ENCODE measurements at places on chromosomes 6 and 20. TPM values are rescaled to one million over a fixed set of nuclear protein-coding genes. Genes with fewer than 3 reads are reported as not detected.

- DNase-seq: no peak
These were observed 76.4 kb downstream of the SSR1 start for GRCh38 chr6:7236306-7237209.

GRCh38 chr6:18241208-18242038 lies 22.9 kb downstream of the DEK start:
- DNase-seq: no peak

- DNase-seq: no peak
These were observed 56.1 kb downstream of the HDDC2 start for GRCh38 chr6:125245523-125246264.

DNA sequence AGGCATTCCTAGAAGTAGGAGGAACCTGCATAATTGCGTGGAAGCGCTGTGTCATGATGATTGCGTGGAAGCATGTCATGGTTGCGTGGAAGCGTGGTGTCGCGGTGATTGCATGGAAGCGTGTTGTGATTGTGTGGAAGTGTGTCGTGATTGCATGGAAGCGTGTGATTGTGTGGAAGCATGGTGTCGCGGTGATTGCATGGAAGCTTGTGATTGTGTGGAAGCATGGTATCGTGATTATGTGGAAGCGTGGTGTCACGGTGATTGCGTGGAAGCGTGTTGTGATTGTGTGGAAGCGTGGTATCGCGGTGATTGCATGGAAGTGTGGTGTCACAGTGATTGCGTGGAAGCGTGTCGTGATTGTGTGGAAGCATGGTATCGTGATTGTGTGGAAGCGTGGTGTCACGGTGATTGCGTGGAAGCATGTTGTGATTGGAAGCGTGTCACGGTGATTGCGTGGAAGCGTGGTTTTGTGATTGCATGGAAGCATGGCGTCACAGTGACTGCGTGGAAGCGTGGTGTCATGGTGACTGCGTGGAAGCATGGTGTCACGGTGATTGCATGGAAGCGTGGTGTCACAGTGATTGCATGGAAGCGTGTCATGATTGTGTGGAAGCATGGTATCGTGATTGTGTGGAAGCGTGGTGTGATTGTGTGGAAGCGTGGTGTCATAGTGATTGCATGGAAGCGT lies 145.9 kb downstream of the TAF4 start:
- no peak for DNase-seq

The PARD6B gene
- 5.2 TPM for total RNA-seq

GRCh38 chr6:15073344-15073789 lies 172.5 kb upstream of the JARID2 start:
- no peak for DNase-seq

DNA sequence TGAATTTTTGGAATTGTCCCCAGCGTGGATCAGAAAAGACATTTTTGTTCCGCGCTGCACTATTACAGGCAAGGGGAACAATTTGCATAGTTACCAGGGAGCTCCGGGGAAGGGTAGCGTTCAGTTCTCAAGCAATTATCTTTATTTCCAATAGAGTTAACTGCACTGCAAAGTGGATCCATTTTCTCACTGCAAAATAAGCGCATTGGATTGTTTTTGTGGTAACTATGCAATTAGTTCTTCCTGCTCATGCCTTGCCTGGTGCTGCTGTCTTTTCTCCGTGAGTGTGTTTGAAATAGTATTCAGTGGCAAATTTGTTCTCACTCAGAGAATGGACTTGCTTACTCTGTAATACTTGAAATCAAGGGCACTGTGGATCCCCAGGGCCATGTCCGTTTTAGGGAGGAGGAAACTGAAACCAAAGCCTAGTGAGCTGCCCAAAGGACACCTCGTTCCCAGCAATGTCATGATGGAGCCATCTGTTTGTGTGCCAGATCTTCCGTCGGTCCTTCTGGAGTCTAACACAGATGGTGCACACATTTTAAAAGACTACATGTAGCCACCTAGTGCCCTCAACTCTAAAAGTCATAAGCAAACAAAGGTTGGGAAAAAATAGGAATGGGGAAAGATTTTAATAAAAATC lies 7.4 kb upstream of the PCK1 start:
- DNase-seq: no peak

DNA sequence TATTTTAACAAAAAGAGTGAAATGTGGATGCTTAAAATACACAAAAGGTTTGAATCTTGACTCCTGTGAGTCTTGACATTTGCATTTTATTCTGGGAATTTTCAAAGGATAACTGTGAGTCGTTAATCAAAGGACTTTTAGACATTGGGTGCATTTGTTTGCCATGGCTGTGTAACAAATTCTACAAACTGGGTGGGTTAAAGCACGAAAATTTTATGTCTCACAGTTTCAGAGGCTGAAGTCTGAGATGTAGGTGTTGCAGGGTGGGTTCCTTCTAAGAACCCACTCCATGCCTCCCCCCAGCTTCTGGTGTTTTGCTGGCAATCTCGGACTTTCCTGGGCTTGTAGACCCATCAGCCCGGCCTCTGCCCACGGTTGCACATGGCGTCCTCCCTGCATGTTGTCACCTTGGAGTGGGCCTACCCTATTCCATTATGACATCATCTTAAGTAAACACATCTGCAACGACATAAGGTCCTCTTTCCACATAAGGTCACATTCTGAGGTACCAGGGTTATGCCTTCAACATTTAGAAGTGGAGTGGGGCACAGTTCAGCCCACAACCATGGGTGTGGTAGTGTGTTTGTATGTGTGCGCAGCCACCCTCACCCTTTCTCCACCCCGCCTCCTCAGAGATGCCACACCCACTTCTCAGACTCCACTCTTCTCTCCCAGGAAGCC lies 113.1 kb downstream of the FOXA2 start:
- DNase-seq: no peak

The RAD21L1 gene
- not detected for total RNA-seq

DNA sequence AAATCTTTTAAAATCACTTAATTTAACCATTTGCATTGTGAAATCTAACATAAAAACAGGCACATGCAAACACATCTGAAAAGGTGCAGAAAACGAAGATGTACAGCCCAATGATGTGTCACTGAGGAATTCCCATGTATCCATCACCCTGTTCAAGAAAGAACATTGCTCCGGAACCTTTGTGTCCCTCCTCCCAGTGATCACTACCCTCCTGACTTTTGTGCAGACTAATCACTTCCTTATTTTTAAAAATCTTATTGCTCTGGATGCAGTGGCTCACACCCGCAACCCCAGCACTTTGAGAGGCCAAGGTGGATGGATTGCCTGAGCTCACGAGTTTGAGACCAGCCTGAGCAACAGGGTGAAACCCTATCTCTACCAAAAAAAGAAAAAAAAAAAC lies 14.6 kb downstream of the GINS1 start:
- no peak for DNase-seq

The CALHM6 gene
- 1.4 TPM for total RNA-seq

DNA sequence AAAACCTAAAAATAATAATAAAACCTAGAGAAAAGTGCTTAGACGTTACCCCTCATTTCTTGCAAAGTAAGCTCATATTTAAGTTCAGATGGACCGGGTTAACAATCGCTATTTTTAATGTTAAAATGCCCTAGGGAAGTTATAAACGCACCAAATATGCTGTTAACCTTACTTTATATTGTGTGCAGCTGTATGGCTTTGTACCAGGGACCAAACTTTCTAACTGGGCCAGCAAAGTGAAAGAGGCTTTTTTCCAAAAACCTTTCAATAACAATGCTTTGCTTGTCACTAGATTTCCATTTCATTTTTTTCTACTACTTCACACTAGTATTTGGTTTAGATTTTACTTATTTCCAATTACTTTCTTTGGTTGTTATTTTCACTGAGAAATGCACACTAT lies 248.5 kb downstream of the FOXC1 start:
- no peak for DNase-seq

DNA sequence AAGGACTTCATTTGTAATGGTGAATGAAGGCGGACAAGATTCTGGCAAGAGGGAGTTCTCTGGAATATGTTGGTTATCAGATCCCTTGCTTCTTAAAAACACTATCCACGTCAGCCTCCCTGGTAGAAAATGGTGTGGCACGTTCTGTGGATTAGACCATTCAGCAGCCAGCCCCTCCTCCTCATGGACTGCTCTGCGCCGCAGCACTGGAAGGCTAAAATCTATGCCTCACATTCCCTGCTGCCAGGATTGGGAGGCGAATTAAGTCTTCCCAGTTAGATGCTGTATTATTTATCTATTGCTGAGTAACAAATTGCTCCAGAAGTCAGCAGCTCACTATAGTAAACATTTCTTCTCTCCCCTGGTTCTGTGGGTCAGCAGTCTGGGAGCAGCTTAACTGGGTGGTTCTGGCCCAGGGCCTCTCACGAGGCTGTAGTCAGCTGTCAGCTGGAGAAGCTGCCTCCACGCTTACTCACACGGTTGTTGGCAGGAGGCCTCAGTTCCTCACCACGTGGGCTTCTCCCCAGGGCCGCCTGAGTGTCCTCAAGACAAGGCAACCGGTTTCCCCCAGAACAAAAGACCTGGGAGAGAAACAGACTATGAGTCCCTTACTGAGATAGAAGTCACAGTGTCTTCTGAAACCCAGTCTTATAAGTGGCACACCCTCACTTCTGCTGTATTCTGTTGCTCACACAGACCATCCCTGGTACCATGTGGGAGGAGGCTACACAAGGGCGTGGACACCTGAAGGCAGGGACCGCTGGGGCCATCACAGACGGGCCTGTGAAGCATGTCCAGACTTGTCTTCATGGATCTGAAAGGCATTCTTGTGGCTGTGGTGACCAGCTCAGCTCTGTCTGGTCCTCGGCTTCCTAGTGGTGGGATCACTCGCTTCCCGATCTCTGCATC lies 101.0 kb downstream of the NRN1 start:
- no peak for DNase-seq

DNA sequence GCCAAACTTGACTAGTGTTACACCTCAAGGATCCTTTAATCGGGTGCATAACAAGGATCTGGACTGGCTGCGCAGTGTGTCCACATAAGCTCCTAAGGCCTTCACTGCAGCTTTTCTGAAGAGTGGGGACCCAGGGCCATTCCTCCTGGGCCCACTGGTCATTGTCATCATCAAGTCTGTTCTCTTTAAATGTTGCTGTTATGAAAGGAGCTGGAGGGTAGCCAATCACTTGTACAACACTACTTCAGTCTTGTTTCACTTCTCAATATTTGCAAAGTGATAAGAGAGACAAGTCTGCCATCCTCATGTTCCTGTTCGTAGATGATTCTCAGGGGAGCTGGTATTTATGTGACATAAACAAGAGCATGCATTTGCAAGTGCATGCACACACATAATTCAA lies 149.8 kb downstream of the SYNDIG1 start:
- DNase-seq: no peak

The AVP gene
- not detected for total RNA-seq

GRCh38 chr20:60013296-60014139 lies 55.3 kb downstream of the CDH26 start:
- no peak for DNase-seq

- no peak for DNase-seq
These were observed 230.8 kb downstream of the BCAS1 start for GRCh38 chr20:53839423-53840176.

DNA sequence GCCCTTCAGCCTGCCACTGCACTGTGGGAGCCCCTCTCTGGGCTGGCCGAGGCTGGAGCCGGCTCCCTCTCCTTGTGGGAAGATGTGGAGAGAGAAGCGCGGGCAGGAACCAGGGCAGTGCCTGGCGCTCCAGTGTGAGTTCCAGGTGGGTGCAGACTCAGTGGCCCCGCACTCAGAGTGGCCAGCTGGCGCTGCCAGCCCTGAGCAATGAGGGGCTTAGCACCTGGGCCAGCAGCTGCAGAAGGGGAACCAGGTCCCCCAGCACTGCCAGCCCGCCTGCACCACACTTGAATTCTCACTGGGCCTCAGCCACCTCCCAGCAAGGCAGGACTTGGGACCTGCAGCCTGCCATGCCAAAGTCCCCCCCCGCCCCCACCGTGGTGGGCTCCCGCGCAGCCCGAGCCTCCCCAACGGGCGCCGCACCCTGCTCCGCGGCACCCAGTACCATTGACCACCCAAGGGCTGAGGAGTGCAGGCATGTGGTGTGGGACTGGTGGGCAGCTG lies 205.9 kb downstream of the CLVS2 start:
- DNase-seq: no peak

DNA sequence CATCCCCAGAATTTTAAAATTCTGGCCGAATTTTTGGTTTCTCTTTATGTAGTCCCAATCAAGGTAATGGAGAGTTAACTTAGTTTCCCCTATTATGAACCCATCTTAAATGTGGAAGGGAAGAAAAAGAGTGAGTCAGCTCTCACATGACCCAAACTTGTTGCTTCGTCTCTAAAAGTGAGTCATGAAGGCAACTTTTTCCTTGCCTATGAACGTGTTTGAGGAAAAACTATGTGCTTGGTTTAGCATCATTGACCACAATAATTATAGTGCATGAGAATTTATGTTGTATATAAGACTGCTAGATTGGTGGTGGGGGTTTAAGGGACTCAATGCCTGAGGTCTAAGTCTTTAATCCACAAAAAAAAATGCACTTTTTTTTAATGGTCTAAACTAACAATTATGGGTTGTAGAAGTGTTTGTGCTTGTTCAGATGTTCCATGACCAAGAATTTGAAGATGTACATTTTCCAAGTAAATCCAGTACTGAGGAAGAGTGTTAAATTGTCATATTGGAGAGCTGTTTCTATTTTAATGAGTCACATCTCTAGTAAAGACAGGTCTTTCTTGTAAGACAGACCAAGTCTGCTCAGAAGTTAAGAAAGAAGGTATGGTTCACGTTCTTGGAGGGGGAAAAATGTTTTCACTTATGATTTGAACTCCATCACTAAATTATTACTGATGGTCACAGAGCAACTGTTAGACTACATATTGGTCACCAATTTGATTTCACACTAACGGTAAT lies 409.9 kb upstream of the MARCKS start:
- no peak for DNase-seq

Data from esophagus squamous epithelium (tissue), 5 donors.